ENCODE measurements at places on chromosomes 13 and 19.
A peak's percentile ranks its signal among the peaks of the same experiment; 100 is the strongest.

DNA sequence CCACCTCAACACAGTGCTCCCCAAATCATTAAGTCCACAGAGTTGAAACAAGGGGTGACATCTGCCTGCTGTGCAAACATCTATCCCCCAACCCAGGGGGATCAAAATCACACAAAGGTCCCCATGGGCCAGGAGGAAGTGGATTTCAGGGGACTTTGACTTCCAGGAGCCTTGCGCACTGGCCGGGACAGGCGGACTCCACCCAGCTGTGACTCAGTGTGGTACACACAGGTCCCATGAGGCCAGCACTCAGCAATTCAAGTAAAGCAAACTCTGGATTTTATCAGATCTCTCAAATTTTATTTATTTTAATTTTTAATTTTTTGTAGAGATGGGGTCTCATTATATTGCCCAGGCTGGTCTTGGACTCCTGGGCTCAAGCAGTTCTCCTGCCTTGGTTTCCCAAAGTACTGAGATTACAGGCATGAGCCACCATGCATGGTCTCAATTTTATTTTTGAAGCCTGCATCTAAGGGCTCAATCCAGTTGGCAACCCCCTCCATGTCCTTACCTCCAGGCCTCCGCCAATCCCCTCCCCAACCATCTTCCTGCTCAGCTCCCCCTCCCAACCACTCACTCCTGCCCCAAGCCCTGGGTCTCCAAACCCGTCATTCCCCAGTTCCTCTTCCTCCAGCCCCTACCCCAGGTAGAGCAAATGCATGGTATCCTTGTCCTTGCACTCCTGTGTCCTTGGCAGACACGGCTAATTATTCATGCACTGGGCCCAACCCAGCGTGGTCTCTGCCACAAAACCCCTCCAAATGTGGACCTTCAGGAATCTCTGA, 18.2 kb downstream of the ARHGAP33 start:
- DNase-seq: no peak

DNA sequence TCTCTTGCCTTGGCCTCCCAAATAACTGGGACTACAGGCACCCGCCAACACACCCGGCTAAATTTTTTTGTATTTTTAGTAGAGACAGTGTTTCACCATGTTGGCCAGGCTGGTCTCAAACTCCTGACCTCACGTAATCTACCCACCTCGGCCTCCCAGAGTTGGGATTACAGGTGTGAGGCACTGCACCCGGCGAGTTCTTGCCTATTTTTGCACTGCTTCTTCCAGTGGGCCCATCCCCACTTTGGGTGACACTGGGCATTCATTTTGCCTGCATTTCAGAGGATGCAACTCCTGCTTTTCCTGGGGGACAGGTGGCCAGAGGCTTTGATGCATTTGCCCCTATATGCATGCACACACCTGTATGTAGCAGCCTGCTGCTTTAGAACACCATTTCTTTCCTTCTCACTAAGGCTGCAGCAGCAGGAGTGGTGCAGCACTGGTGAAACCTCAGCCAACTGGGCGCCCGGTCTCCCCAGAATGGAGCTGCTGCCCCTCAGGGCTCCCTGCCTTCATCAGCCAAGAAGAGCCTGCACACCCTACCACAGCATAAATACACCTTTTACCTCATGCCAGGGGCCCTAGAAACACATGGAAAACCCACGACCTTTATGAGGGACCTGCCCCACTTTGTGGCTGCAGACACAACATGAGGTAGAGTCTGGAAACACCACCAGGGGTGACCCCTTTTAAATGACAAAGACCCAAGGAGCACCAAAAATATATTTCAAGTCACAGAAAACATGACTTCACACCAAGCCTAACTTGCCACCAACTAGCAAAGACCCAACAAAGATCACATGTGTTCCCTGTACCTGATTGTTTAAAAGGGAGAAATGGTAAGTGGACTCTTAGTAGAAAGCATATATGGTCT, 36.8 kb upstream of the POP4 start:
- no peak for DNase-seq

- DNase-seq: no peak
Observed at GRCh38 chr19:31706131-31706530, 356.9 kb upstream of the TSHZ3 start.

GRCh38 chr19:53552001-53552721, 14.2 kb downstream of the ZNF331 start:
- DNase-seq: no peak

- DNase-seq: peak; percentile 72
Observed at GRCh38 chr19:16726916-16727315, 7.3 kb downstream of the NWD1 start.

DNA sequence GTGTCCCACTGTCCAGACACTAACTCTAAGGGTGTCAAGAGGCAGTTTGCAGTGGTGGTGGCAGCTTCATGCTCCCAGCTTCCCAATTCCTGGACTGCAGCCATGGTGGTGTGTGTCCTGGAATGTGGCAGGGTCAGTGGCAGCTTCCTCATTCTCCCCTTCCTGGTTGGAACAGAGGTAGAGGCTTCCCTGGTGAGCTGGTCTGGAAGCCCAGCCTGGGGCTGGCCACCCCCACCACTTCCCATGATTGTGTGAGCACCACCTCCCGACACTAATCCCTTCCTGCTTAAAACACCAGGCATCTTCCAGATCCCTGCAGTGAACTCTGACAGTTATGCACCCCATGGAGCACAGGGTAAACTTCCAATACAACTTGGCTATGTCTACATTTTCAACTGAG, 134.9 kb downstream of the RAP2A start:
- DNase-seq: no peak

- DNase-seq: no peak
Observed at GRCh38 chr19:8821748-8822241, 10.3 kb downstream of the ZNF558 start.

GRCh38 chr13:101511766-101512165, 59.3 kb downstream of the ITGBL1 start:
- no peak for DNase-seq

DNA sequence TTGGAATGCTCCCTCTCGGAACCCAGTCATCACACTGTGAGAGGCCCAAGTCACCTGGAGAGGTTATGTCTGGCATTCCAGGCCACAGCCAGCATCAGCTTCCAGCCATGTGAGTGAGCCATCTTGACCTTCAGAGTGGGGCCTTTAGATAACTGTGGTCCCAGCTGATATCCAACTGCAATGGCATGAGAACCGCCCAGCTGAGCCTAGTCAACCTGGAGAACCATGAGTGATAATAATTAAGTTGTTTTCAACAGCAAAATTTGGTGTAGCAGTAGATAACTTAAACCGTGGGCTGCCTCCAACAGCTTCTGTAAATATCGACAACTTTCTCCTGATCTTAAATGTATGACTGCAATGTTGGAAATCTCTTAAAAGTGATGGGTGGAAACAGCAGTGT, 24.6 kb downstream of the DYRK1B start:
- no peak for DNase-seq

DNA sequence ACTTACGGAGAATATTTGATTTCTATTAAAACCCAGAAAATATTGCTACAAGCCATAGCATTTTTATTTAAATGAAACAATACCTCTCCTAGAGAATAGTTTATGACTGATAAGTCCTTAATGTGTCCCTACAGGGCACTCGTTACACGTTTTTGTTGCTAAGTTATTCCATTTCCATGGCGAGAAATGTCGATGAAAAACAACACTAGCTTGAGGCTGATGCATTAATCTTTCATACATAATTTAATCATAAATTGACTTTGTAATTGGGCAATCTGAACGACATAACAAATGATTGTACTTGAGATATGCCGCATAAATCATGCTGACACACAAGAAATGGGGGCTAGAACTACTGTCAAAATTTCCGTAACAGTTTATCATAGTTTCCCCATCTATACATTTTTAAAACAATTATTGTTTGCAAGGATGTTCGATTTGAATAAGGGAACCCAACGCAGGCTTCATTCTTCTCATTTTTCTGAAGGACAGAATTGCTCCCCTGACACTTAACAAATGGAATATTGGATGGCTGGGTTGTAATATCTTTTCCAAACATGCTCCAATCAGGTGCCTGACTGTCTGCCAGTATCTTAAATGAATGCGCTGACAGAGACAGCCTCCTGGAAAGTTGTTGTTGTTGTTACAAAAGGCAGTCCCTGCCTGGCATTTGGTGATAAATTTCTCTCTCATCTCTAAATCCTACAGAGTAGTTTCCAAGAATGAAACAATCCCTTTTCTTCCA, 61.9 kb downstream of the FLT1 start:
- no peak for DNase-seq

- no peak for DNase-seq
Observed at GRCh38 chr19:9729162-9729561, 39.4 kb downstream of the ZNF846 start.

DNA sequence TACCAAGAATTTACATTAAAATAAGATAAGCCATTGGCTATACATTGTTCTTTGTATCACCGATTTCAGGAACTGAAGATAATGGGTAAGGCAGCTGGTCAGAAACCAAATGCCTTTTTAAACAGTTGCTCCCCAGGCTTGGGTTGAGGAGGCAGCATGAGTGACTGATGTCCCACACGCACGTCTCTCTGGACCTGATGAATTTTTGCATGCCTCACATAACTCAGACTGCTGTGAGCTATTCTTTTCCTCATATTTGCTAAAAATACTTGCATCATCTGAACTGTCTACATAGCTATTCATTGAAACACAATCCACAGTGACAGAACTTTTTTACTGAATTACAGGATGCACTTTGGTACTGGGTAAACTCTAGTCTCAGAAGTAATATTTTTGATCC, 123.6 kb upstream of the MAB21L1 start:
- DNase-seq: no peak

GRCh38 chr13:112999414-113000177, 30.6 kb downstream of the MCF2L start:
- no peak for DNase-seq

GRCh38 chr19:11025445-11025844, 63.8 kb upstream of the LDLR start:
- no peak for DNase-seq

- DNase-seq: no peak
Observed at GRCh38 chr19:13995017-13995728, 10.9 kb downstream of the RFX1 start.

DNA sequence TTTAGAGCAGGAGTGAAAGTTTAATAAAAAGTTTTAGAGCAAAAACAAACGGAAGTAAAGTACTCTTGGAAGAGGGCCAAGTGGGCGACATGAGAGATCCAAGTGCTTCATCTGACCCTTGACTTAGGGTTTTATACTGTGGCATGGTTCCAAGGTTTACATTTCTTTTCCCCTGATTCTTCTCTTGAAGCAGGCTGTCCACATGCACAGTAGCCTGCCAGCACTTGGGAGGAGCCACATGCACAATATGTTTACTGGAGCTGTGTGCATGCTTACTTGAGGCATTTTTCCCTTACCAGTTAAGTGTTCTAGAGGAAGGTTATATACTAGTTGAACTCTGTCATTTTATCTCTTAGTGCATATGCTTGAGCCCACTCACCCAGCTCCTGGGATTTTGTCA, 295.6 kb downstream of the TBC1D4 start:
- DNase-seq: no peak

DNA sequence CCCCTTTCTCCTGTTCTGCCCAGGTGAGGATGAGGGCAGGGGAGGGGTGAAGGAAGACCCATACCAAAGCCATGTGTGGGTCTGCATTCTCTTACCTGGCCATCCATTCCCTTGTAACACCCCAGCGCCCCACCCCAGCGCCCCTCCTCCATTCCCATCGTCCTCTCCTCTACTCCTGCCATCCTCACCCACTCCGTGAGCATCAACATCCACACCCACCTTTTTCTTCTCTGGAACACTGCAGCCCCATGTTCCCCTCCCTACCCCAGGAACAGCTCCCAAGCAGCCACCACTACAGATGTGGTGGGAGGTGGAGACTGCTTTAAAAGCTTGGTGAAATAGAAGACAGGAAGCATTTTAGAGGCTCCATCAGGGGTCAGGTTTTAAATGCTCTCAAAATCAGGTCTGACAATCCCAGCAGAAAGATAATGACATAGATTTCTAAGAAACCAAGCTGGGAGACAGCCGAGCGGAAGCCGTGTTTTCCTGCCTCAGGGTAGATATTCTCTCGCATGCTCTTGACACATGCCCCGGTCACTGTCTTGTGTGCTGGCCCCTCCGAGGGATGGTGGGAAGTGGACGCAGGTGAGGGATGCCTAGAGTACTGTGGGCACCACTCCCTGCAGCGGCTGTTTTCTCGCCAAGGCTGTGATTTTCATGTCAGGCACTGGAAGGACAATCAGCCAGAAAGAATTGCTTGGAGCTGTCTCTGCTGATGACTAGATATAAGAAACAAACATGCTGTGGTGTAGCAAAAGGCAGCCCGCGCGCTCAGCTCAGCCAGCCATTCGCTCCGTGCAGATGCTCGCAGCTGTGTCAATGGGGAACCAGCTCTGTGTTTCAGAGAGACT, 9.8 kb downstream of the MEDAG start:
- DNase-seq: no peak

DNA sequence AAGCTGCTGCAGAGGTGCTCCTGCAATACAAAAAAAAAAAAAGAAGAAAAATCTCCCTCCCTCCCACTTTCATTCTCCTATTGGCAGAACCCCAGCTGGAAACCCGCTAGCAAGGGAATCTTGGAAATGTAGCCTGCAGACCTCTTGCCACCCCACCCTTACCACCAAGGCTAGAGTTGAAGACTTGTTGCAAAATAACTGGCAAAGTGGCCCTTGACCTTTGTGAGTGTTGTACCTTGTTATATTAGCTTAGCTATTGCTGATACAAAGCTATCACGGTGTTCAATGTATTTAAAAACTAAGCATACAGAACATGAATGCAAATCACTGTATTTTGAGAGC, 57.5 kb upstream of the KCTD4 start:
- no peak for DNase-seq

DNA sequence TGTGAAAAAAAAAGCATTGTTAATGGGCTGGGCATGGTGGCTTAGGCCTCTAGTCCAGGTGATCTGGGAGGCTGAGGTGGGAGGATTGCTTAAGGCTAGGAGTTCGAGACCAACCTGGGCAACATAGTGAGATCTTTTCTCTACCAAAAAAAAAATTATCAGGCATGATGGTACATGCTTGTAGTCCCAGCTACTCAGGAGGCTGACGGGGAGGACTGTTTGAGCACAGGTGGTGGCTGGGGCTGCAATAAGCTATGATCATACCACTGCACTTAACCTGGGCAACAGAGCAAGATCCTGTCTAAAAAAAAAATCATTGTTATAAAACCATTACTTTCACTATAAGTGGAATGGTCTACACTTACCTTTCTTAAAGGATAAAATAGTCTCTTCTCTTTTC, 30.4 kb downstream of the GPC6 start:
- no peak for DNase-seq

GRCh38 chr19:6059988-6060599, 50.2 kb downstream of the RFX2 start:
- no peak for DNase-seq

GRCh38 chr13:77222000-77222690, 104.7 kb downstream of the MYCBP2 start:
- DNase-seq: no peak

All from NCI-H1436 (cell line).